ENCODE measurements at places on chromosomes 12 and 14. TPM values are rescaled to one million over a fixed set of nuclear protein-coding genes. Genes with fewer than 3 reads are reported as not detected.

DNA sequence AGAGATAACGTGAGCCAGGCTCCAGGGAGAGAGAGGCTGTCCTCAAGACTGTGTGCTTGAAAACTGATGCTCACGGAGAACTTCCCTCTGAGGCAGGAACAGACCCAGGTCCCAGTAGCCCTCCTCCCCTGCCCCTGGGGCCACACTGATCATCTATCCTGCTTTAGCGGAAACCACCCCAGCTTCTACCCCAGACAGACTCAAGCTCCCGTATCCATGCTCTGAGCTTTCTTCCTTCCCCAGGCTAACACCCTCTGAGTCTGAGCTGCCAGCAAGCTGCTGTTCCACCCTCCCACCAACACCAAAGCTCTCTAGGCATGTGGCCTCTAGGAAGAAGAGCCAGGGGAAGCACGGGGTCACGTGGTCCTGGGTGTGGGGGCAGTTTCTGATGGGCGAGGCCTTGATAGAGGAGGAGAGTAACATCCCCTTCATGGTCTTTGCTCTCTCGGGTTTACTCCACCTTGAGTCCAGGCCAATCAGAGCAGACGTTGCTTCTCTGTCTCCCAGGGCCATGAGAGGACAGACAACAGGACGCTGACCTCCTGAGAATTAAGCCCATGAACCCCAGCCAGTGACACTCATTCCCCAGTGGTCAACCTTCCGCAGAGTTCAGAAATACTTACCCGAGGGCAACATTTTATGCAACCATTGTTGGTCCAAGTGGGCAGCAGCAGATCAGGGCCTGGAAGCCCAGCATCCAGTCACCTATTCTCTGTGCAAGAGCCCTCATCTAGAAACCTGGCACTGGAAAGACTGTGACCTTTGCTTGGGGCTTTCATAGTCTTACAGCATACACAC lies 1.4 kb downstream of the PCK2 start:
- no peak for DNase-seq

DNA sequence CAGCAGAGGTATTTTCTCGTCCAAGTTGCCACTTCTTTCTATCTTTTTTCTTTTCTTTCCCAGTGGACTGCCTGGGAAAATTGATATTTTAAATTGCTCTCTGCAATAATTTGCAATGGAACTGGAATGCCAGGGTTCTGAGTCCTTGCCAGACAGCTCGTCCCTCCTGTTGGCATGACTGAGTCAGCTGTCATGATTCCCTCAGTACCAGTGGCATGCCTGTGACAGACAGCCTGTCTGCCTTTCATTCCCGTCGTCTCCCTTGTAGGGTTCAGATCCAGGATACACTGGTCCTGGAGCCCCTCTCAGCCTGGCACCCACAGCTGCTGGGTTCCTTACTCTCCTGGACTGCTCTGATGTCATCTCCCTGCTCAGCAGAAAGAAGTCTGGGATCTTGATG lies 84.8 kb downstream of the PTPN11 start:
- no peak for DNase-seq

DNA sequence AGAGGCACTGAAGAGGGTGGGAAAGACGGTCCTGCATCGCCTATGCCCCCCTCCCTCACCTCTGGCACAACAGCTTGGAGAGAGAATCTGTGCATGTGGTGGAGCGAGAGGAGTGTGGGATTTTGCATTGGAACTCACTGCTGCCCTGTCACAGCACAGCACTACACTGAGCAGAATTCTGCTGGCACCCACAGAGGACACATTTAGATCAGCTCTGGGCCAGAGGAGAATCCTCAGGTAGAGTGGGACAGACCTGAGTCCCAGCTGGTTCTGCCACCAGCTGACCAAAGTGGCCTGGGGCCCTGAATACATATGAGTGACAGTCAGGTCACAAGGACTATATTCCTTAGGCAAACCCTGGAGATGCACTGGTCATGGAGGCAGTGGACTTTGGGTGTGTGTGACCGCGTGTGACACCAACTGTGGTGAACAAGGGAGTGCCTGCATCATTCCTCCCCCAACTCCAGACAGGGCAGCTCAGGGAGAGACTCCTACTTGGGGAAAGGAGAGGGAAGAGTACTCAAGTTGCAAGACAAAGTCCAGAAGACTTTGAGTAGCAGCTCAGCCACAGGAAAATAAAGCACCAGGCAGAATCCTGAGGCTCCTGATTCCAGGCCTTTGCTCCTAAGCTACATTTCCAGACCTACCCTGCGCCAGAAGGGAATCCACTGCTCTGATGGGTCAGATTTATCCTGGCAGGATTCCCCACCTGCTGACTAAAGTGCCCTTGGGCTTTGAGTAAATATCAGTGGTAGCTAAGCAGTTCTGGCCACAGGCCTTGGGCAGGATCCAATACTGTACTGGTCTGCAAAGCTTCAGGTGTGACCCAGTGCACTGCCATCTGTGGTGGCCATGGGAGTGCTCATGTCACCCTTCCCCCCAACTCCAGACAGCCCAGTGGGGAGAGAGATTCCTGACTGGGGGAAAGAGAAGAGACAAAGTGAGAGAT lies 10.6 kb upstream of the ACOT1 start:
- DNase-seq, result no peak

GRCh38 chr12:124665511-124665910 lies 98.1 kb upstream of the NCOR2 start:
- no peak for DNase-seq

GRCh38 chr12:89384050-89384758 lies 31.9 kb upstream of the DUSP6 start:
- peak; percentile 77 for DNase-seq

DNA sequence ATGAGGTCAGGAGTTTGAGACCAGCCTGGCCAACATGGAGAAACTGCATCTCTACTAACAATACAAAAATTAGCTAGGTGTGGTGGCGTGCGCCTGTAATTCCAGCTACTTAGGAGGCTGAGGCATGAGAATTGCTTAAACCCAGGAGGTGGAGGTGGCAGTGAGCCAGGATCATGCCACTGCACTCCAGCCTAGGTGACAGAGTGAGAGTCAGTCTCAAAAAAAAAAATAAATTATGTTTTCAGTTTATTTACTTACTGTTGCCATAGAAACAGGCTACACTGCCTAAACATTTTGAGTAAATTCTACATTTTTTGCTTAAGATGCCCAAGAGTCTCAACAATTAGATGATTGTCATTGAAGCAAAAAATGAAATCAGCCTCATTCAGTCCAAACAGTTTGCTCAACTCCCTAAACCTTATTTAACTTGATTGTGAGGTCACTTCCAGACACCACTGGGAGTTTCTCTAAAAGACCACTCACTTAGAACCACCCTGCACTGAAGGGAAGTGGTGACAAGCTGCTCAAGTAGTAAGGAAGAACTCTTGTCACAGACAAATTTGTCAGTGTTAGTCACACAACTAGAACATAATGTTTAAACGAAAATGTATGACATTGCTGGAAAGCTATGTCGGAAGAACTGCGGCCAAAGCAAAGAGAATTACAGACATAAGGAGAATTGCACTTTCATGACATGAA lies 9.8 kb upstream of the GNPNAT1 start:
- no peak for DNase-seq

- no peak for DNase-seq
Measured at GRCh38 chr12:99381992-99382391, 265.6 kb upstream of the GARIN6 start.

- DNase-seq, result no peak
Measured at GRCh38 chr12:50111395-50111692, 692 bp upstream of the COX14 start.

GRCh38 chr14:88605594-88605993 lies 42.8 kb downstream of the ZC3H14 start:
- no peak for DNase-seq

DNA sequence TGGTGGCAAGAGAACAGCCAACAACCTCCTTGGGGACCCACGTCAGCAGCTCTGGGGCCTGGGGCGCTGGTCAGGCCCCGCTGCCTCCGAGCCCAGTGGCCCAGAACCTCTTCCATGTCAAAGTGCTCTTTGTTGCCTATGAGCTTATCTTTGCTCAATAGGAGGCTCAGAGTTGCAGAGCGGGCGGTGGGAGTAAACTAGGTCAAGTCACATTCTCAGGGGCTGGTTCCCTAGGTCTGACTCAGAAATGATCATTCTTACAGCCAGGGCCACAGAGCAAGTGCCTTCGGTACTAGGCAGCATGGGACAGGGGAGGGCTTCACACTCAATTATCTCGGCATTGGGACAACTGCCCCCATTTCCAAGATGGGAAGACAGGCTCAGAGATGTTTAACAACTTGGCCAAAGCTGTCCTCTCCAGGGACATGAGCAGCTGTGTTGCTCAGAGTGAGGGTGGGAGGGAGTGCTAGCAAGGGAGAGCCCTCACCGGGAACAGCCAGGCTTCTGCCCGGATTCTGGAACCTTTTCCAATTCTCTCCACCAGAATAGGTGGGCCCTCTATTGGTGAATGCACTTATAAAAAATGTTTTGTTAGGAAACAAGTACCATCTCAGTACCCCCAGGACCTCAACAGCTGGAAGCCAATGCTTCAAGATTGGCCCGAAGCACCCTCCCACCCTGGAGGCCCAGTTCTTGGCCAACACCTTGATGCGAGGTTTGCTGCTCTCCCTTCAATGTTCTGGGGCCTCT lies 11.9 kb downstream of the SLC25A29 start:
- DNase-seq, result no peak

GRCh38 chr14:56199982-56200577 lies 81.9 kb downstream of the PELI2 start:
- DNase-seq, result no peak

GRCh38 chr14:32396885-32397284 lies 67.8 kb downstream of the AKAP6 start:
- no peak for DNase-seq

DNA sequence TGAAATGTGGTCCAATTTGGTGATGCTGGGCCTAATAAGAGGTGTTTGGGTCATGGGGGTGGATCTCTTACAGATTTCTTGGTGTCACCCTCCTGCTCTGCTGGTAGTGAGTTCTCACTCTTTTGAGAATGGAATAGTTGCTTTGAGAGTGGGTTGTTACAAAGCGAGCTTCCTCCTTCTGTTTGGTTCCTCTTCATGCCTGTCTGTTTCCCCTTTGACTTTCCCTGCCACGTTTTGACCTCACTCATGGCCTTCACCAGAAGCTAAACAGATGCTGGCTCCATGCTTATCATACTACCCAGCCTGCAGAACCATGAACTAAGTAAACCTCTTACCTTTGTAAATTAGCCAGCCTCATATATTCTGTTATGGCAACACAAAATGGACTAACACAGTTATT lies 57.7 kb upstream of the LDHB start:
- no peak for DNase-seq

DNA sequence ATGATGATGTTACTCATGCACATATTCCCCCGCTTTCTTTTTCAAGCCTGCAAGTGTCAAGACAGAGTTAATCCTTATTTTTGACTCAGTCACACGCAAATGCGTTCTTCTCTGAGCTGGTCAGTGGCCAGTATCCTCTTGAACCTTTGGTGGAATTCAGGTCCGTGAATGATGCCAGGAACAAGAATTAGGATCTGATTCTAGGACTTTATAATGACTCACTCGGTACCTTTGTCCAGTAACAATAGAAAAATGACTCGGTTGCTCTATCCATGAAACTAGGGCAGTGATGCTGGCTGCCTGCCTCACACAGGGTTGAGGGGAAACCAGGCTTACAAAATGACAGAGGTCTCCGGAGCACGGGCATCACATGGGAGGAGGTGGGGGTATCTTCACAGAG lies 185.8 kb upstream of the NUDT4 start:
- DNase-seq, result peak; percentile 44

PTHLH gene
- total RNA-seq, result not detected

NCAPD2 gene
- 9.0 TPM for total RNA-seq

CLEC4A gene
- total RNA-seq, result 0.31 TPM

SPIC gene
- 0.16 TPM for total RNA-seq

SVOP gene
- 30.9 TPM for total RNA-seq

GARIN6 gene
- not detected for total RNA-seq

GLIPR1L2 gene
- 2.3 TPM for total RNA-seq

Data from occipital lobe (tissue), 3 donors.